ENCODE measurements at places on chromosomes 13 and 19.

- no peak for DNase-seq
These were observed 23.0 kb upstream of the IRS2 start for GRCh38 chr13:109809216-109809932.

DNA sequence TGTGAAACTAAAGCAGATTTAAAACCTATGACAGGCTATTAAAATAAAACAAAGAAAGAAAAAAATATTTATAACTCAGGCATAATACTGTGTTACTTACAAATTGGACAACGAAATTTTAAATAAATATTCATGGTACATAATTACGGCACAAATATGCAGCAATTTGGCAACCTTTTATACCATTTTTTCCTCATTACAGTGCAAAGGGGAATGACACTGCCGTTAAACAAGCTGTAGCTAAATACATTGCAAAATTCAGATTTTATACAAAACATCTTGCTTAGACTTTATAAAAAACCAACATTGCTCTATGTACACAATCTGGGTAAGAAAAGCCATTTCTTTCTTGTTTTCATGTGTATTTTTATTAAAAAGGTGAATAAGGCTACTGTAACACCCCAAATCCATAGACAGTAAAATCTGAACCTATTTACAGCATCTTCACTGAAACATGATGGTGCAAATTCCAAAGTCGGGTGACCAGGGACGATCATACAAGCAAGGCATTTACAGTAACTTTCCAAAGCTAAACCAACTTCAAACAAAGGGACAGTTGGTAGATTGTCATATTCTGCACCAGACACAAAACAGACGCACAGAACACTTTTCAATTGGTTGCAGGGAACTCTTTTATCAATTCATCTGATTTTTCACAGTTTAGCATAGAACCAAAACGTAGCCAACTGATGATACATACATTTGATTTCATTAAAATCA lies 45.5 kb downstream of the EFNB2 start:
- DNase-seq: no peak

DNA sequence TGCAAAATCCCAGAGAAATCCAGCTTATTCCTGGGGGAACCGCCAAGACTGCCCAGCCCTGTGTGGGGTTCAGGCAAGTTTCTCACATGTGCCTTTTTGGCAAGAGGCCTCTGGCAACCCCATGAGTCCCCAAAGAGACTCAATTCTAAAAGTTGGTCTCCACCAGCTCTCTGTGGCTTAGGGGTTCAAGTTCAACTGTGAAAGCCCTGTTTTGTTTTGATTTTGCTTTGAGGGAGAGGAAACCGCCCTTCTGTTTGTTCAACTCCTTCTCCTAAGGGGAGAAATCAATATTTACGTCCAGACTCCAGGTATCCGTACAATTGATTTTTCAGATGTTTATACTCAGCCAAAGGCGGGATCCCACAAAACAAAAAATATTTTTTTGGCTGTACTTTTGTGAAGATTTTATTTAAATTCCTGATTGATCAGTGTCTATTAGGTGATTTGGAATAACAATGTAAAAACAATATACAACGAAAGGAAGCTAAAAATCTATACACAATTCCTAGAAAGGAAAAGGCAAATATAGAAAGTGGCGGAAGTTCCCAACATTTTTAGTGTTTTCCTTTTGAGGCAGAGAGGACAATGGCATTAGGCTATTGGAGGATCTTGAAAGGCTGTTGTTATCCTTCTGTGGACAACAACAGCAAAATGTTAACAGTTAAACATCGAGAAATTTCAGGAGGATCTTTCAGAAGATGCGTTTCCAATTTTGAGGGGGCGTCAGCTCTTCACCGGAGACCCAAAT lies 583 bp upstream of the LDLR start:
- DNase-seq: no peak

- no peak for DNase-seq
These were observed 2841.1 kb upstream of the PCDH20 start for GRCh38 chr13:64256751-64257150.

- no peak for DNase-seq
These were observed 927.6 kb upstream of the ATXN8OS start for GRCh38 chr13:69180034-69180433.

GRCh38 chr13:112905990-112906641 lies 62.9 kb upstream of the MCF2L start:
- no peak for DNase-seq

GRCh38 chr19:36140304-36141038 lies 605 bp downstream of the CAPNS1 start:
- peak; percentile 16 for DNase-seq

GRCh38 chr13:23570921-23571315 lies 706 bp downstream of the TNFRSF19 start:
- no peak for DNase-seq

GRCh38 chr19:34681478-34681877 lies 4.0 kb downstream of the ZNF302 start:
- no peak for DNase-seq

GRCh38 chr19:31570718-31571117 lies 221.5 kb upstream of the TSHZ3 start:
- no peak for DNase-seq

DNA sequence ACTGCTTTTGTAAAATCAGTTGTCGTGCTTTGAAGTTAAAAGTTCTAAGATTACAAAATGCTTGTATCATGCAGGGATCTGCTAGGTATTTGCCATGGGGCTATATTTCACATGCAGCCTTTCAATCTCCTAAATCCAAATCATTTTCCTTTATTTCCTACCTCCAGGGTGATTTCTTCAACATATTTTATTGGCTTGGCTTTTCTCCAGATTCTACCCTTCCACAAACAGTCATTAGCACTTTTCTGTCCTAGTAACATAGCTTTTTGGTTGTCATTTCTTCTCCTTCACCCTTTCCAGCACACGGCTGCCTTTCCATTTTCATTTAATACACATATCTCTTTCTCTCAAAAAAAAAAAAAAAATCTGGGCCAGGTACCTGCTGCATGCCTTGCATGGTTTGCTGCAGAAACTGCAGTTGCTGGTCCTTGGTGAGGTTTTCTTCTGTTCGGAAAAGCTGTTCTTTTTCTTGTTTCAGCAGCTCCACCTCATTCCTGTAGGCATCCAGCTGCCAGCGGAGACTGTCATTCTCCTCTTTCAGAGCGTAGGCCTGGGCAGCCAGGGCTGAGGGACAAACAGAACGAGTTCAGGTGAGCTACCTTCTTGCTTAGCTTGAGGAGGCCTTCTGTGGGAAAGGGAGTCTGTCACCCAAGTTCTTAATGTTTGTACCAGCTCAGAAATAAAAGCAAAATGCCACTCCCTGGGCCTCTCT lies 274.7 kb downstream of the DNAJC15 start:
- no peak for DNase-seq

- no peak for DNase-seq
These were observed 222.4 kb downstream of the UQCRFS1 start for GRCh38 chr19:28990522-28990921.

DNA sequence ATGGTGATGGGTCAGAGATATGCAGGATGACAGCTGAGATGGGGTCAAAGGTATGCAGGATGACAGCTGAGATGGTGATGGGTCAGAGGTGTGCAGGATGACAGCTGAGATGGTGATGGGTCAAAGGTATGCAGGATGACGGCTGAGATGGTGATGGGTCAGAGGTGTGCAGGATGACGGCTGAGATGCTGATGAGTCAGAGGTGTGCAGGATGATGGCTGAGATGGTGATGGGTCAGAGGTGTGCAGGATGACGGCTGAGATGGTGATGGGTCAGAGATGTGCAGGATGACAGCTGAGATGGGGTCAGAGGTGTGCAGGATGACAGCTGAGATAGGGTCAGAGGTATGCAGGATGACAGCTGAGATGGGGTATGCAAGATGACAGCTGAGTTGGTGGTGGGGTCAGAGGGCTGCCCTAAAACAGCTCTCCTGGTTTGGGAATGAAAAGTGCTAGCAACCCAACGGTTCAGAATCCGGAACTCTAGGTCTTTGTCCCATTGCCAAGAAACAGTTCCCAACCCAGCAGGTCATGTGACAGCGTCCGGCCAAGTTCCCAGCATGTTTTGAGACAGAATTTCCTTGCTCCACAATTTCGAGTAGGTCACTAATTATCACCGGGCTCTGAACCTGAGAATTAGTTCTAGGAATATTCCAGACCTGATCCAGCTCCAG lies 3.2 kb downstream of the SELENOW start:
- DNase-seq: no peak

DNA sequence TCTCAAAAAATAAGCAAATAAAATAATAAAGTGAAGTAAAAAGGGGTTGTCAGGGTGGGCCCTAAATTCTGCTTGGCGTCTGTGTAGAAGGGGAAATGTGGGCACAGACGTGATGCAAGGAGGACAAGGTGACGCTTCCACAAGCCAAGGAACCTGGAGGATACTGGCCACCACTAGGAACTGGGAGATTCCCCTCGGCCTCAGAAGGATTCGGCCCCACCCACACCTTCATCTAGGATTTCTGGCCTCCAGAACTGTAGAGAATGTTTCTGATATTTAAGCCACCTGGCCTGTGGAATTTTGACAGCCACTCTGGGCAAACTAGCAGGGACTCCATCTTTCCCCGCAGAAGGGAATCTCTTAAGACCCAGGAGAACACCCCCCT lies 1.1 kb downstream of the PLEKHJ1 start:
- DNase-seq: no peak

GRCh38 chr19:5172859-5173630 lies 167.6 kb downstream of the PTPRS start:
- DNase-seq: no peak

DNA sequence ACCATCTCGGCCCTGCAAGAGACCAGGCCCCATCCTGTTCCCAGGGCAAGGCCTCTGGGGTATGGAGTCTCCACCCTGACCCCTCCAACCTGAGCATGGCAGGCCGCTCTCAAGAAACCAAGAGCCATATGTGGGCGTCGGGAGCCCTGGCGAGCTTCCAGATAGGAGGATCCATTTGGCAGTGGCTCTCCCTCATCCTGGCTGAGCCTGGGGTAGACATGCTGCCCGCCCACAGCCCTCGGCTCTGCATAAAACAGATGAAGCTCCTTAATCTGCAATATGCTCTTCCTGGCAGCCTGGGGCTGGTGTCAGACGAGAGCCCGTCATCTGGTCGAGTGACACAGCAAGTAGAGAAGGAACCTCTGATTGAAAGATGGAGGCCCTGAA lies 6.1 kb downstream of the ATP13A1 start:
- no peak for DNase-seq

DNA sequence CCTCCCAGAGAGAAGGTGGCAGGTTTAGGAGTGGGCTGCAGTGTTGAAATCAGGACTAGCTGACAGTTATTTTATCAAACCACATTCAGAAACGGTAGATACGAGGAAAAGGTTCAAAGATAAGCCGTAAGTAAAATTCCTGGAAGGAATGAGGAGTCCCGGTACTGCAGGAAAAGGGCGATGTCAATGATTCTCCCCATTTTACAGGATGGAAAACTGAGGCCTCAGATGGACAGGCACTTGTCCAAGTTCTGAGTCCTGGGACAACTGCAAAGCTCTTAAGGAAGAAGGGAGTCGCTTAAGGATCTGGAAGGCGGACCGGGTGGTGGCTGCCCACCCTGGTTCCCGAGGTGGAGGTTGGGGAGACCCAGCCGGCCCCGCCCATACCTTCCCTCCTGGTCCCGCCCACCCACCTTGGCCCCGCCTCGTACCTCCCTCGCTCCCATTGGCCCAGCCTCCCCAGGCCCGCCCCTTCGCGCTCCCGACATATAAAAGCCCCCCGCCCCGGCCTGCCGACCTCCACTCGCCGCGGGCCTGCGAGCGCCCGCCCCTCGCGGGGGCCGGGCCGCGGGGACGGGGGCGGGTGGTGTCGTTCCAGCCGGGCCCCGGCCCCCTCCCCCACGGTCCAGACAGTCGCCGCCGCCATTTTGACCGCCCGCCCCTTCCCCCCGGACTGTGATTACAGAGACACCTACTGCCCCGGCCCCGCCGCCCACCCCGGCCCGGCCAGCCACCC lies 603 bp downstream of the RFX1 start:
- peak; percentile 90 for DNase-seq

DNA sequence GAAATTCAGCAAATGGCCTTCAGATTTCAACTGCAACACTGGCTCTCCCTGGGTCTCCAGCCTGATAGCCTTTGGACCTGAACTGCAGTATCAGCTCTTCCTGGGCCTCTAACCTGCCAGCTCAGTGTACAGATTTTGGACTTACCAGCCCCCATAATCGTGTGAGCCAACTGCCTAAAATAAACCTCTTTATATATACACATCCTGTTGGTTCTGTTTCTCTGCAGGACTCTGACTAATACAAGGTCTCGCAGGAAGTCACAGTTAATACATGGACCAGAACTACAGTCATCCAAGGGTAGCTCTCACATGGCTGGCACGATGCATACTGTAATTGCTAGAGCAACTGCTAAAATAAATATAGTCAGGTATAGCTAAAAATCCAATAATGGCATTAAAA lies 85.1 kb downstream of the KATNAL1 start:
- no peak for DNase-seq

DNA sequence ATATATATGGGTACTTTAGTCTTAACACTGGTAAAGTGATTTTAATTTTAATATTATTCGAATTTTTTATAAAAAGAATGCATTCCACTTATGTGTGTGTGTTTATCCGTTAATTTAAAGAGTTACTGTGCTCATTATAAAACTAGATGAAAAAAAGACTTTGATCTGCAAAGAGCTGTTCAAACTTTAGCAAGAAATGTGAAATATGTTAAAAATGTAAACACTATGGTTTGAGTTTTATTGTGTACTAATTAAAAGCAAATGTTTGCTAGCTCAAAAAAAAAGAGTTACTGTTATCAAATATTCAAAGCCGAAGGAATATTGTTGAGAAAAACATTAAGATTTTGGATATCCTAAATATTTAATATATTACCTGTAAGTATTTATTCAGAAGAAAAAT lies 34.5 kb downstream of the UFM1 start:
- no peak for DNase-seq

GRCh38 chr19:56423276-56423984 lies 19.3 kb downstream of the ZNF583 start:
- DNase-seq: no peak

DNA sequence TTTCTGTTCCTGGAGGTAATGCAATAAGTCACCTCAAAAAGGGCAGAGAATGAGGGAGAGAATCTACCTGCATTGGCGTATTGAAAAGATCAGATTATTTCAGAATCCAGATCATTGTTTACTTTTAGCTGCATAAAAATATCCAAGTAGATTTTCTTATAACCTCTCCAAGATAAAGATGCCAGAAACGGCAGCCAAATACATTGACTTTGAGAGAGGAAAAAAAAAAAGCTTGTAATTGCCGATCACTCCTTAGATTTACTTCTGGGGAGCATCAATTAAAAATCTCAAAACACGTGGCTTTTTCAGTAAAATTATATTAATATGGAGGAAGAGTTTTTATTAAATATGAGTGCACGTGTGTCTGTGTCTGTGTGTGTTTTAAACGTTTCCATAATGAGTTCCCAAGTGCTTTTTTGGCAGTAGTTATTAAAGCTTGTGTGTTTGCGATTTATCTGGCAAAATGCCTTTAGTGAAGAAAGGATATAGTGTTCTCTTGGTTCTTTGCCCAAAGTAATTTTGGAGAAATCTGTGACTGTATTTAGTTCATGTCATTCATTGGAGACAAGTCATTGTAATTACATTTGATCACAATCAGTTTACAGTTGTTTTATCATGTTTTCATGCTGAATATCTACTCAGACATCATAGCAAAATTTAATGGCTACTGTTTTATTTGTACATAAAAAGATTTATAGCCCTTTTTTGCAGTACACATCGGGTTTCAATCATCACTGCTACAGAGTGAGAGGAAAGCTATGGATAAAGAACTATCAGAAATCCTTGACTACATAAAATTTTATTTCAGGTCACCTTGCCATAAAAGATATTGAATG lies 176.1 kb downstream of the TM9SF2 start:
- DNase-seq: no peak

GRCh38 chr19:13195678-13196077 lies 45.5 kb downstream of the IER2 start:
- peak; percentile 39 for DNase-seq

- DNase-seq: no peak
These were observed 133.3 kb downstream of the TNFSF13B start for GRCh38 chr13:108402850-108403249.

GRCh38 chr19:45275370-45275971 lies 24.4 kb downstream of the MARK4 start:
- DNase-seq: no peak
